Urothelium cell line (cell line): ENCODE measurements at places on chromosomes 3 and 15.
A peak's percentile ranks its signal among the peaks of the same experiment; 100 is the strongest.

GRCh38 chr3:153634683-153635082 is 472.7 kb downstream of the RAP2B start:
- no peak for DNase-seq

DNA sequence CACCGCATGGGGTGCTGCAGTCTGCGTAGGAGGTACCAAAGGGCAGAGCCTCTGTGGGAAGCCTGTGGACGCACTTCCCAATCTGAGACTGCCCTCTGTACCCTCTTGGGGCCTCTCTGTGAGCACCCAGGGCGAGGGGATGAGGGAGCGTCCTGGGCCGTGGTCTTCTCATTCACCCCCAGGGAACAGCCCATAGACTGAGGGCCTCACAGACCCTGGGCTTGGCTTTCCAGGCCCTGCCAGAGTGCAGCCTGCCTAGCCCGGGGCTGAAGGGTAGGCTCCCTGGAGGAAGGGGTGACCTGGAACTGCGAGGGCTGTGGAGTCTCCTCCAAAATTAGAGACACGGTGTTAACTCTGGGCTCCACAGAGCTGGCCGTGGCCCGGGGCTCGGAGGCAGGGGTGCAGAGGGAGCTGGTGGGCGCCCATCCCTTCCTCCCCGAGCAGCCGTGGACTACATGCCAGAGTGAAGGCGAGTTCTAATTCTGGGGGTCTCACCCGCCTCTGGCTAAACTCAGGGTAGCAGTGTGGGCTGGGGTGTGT is 468 bp upstream of the SPTBN5 start:
- peak; percentile 27 for DNase-seq

DNA sequence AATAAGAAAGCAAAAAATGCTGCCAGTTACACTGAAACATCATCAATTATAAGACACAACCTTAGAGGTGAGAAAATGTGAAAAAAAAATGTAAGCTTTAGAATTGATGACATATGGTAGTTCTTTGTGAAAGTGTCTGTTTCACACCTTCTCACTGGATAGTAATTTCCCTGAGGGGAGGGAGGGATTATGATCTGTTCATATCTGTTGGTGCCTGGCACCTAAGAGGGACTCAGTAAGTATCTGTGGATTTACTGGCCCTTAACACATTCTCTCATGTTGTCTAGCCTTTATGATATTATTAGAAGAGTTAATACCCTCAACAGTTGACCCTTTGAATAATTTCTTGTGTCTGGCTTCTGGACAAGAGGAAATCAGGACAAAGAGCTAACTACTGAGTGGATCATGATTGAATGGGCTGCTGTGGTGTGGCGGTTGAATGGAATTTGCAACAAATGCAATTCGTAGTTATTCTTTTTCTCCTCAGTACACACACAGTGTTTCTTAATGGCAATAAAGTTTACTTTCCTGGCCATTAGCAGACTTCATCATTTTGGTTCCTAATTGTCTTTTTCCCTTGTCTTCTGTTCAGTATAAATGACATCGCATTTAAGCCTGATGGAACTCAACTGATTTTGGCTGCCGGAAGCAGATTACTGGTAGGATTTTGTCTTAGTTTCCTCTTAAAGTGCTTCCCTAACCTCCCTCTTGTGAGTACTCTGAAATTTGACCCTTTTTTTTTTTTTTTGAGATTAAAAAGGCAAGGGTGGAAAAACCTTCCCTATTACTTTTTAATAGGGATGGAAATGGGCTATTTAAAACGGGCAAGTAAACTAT is 9.5 kb downstream of the IFT122 start:
- no peak for DNase-seq

GRCh38 chr15:74651242-74651741 is 35.7 kb downstream of the CLK3 start:
- no peak for DNase-seq

GRCh38 chr3:27290760-27291159 is 78.4 kb downstream of the NEK10 start:
- DNase-seq = no peak

- DNase-seq = no peak
These were observed 47.9 kb downstream of the FGD5 start for GRCh38 chr3:14866627-14867026.

GRCh38 chr3:13440204-13440817 is 20.2 kb upstream of the NUP210 start:
- DNase-seq = no peak

- DNase-seq = no peak
These were observed 26.7 kb downstream of the LRRFIP2 start for GRCh38 chr3:37147666-37148065.

- DNase-seq = no peak
These were observed 82.9 kb upstream of the NPHP3 start for GRCh38 chr3:132805071-132805470.

DNA sequence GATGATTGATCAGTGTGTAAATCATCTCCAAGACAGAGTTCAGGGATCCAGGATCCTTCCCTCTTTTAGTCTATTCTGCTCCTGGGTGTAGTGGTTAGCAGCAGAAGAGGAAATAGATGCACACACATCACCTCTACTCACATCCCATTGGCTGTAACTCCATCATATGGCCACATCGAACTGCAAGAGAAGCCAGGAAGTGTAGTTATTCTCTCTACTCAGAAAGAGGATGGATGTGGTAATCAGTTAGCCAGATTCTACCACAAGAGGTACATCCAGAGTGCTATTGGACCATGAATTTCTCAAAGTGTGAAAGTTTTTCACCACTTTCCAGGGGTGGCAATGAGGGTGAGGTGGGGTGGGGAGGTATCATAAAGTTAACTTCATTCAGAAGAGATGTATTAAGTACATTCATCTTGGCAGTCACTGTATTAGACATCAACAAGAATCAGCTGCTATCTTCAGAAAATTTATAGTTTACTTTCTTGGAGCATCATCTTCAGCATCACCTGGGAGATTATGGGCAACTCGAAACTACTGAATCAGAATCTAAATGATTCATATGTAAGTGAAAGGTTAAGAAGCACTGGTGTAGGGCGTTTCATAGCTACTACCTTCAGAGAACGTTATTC is 60.6 kb upstream of the GAP43 start:
- no peak for DNase-seq

DNA sequence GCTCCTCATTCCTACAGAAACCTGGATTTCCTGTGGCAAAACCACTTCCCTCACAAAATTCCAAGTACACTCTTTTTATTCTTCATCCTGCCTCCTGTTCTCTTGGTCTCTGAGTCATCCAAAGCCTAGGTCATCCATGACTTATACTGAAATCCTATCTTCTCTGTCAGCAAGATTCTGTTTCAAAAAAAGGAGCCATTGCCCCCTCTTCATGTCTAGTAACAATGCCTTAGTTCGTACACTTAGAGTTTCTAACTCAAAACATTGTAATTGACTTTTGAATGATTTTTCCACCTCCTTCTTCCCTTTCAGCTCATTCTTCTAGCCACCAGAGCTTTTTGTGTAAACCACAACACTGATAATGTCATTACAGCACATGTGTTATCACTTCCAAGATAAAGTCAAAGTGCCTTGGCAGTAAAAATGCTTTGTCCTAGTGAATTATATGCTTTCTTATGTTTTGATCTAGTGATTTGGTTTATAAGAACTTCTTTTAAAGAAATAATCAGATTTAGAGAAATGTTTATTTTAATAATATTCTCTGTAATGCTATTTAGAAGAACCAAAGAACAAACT is 256.5 kb upstream of the NECTIN3 start:
- DNase-seq = peak; percentile 62

DNA sequence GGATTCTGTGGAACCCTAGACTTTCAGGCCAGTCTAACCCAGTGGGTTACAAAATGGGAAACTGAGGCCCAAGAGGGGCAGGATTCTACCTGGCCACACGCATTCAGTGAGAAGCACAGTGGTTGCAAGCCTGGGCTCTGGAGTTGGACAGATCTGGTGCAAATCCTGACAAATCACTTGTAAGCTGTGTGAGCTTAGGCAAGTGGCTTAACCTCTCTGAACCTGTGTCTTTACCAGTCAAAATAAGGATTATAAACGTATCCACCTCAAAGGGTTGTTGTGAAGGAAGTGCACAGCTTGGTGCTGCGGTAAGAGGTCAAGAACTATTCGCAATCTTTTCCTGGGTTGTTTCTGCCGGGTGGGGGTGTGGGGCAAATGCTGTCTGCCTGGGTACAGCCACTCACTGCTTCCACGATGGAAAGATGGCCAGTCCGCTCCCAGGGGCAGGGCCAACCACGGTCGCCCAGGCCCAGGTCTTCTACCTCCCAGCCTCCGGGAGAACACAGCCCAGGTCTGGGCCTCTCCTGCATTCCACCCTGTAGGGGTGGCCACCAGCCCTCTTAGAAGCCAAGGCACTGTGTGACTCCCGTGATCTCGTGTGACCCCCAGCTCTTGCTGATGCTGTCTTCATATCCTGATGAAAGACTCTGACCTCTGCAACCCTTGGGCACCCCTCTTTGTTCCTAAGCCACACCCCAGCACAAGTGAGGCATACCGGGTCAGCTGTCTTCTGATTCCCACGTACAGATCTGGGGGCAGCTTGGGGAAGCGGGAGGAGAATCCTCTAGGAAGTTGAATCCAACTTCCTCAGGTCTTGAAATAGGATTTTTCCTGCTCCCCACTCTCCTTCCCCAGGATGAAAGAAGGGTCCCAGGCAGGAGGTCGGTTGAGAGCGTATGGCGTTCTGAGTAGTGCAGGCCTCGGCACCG is 1.5 kb downstream of the CHRNA3 start:
- DNase-seq = no peak

DNA sequence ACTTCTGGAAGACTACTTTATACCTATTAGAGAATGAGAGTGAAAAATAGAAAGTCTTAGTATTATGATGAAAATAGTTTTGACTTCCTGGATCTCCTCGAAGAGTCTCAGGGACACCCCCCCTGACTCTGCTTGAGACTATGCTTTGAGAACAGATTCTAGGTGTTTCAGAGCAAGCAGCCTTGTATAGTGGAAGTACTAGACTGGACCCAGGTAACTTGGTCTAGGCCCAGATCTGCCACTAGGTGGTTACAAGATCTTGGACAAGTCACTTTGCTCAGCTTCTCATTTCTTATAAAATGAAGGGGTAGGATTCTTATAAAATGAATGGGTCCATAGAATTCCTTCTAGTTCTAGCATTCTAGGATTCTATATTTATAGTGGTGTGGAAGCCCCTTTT is 9.1 kb downstream of the ABHD5 start:
- DNase-seq = no peak

DNA sequence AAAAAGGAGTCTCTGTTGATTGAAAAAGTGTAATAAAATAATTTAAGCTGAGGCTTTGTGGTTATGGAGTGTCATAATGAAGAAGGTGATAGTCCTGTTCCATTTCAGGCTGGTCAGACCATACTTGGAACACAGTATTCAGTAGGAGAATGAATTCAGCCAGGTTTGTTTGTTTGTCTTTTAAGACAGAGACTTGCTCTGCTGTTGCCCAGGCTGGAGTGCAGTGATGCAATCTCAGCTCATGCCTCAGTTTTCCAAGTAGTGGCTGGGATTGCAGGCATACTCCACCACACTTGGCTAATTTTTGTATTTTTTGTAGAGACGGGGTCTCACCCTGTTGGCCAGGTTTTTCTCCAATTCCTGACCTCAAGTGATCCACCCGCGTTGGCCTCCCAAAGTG is 33.5 kb downstream of the IQGAP1 start:
- DNase-seq = no peak

DNA sequence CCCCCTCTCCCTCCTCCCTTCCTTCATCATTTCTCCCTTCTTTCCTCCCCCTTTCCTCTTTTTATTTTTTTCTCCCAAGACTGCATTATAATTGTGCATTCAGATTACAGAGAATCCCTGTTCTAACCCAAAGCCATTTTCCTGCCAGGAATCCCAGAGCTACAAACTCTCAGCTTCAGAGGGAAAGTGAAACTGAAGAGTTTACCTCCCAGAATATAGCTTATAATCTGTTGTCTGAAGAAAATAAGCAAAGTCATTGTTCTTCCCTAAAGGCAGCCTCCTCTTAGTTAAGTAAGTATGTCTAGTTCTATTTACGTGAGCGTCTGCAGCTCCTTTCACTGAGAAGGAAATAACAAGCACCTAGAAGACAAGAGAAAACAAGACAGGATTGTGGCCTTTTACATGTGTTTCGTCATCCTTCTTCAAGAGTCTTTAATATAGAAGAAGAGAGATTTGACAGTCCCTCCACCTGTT is 97.2 kb downstream of the CHST2 start:
- no peak for DNase-seq

DNA sequence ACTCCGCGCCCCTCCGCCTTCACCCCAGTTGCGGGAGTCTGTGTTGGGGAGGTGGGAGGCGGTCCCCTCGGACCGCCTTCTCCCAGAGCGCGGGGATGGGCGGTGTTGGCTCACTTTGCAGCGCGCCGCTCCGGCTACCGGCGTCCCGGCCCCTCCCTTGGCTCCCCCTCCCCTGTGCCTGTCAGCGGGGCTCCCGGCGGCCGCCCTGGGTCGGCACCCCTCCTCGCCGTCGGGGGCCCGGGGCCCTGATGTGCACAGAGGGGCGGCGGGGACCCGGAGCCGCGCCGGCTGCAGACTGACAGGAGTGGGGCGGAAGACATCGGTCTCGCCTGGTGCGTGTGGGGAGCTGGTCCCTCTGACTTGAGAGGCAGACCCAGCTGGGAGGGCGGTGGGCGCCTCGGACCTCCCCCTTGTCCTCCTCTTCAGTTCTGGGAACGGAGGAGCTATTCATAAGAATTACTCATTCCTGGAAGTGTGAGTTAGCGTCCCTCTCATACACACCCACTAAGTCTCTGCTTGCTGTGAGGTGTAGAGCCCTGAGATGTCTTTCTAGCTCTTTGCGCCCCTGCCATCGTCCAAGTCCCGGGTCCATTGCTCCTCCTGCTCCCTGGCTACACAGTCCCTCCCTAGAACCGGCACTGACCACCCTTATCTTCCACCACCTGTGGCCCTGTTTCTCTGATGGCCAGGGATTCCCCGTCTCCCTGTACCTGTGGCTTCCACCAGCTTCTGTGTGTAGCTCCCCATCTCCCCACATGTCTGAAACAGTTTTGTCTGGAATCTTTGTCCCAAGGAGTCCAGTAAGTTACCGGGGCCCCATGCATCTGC is 42.3 kb upstream of the ROPN1 start:
- DNase-seq = peak; percentile 44

GRCh38 chr3:69200384-69201068 is 78.1 kb upstream of the LMOD3 start:
- peak; percentile 42 for DNase-seq

DNA sequence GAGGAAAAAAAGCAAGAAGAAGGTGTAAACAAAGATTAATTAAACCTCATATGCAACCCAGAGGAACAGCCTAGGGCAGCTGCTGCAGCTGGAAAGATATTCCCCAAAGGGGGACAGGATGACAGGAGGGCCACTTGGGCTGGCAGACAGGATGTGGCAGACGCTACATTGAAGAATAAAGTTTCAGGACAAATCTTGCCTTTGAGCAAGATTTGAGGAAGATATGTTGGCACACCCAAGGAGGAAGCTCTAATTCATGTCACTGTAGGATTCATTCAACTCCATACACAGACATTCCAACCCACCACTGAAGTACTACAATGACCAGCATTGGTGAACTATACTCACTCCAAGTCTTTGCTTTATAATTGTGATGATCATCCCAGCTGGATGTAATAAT is 504.0 kb downstream of the SHQ1 start:
- no peak for DNase-seq

GRCh38 chr15:84750583-84751092 is 2.2 kb downstream of the ZNF592 start:
- no peak for DNase-seq
